ENCODE measurements at places on chromosomes 7 and 10.

- no peak for DNase-seq
Measured at GRCh38 chr10:17109046-17109445, 20.6 kb downstream of the CUBN start.

- DNase-seq: no peak
Measured at GRCh38 chr7:78968951-78969350, 484.5 kb downstream of the MAGI2 start.

GRCh38 chr7:46368871-46369270, 447.8 kb upstream of the IGFBP3 start:
- DNase-seq: no peak

DNA sequence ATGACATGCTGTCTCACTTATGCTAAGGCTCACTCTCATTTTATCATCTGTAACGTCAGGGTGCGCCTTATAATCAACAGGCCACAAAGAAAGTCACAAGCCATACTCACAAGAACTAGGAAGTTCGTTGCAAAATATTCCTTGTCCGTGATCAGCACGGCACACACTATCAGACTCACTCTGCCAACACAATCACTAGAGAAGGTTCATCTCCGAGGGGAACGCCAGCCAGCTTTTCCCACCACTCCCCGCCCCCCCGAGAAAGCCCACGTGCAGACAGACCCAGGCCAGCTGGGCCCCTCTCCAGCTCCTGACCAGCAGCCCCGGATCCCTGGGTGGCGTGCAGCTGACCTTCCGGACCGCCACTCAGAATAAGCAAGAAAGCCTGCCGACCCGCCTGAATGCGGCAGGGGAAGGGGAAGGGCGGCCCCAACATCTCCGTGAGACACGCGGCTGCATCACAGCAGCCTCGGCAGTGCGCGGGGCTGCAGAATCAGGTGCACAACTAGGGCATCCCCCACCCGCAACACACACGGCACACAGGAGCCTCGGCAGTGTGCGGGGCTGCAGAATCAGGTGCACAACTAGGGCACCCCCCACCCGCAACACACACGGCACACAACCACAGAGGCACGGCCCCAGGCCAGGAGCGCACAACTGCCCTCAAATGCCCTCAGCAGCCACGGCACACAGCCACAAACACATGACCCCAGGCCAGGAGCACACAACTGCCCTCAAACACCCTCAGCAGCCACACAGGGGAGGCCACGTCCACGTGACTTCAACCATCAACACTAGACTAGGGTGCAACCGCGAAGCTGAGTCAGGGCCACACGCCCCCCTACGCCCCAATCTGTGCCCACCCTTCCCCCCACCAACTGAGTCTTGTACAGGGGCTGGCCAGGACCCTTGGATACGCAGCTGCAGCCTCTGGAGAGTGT, 2.5 kb upstream of the GPR146 start:
- no peak for DNase-seq

GRCh38 chr10:98030093-98030821, at the start of gene CRTAC1:
CRTAC1 (minus strand) TSS chr10:98030621; CDS start chr10:98030472, 149 bp downstream.
- no peak for DNase-seq

GRCh38 chr7:44066494-44067063, 1.2 kb upstream of the PGAM2 start:
- no peak for DNase-seq

DNA sequence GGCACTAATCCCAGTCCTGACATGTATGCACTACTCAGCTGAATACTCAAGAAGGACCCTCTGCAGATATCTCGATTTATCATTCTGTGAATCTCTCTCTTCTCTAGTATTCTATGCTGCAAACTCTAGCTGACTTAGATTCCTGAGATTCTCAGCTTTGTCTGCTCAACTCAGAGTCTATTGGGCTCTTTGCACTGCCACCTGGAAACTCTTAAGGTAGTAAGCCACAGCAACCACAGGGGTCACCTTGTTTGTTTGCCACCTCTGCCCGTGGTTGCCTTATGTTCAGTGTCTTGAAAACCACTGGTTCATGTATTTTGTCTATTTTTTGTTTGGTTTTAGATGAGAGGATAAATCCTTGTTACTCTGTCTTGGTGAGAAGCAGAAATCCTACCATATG, 72.9 kb downstream of the SP8 start:
- DNase-seq: no peak

DNA sequence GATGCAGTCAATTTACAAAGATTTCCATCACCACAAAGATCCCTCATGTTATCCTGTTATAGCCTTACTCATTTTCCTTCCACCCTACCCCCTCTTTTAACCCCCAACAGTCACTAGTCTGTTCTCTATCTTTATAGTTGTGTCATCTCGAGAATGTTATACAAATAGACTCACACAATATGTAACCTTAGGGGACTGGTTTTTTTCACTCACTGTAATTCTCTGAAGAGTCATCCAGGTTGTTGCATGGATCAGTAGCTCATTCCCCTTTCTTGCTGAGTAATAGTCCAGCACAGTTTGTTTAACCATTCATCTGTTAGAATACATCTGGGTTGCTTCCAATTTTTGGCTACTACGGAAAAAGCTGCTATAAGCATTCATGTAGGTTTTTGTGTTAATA, 121.1 kb upstream of the PDE1C start:
- DNase-seq: no peak

DNA sequence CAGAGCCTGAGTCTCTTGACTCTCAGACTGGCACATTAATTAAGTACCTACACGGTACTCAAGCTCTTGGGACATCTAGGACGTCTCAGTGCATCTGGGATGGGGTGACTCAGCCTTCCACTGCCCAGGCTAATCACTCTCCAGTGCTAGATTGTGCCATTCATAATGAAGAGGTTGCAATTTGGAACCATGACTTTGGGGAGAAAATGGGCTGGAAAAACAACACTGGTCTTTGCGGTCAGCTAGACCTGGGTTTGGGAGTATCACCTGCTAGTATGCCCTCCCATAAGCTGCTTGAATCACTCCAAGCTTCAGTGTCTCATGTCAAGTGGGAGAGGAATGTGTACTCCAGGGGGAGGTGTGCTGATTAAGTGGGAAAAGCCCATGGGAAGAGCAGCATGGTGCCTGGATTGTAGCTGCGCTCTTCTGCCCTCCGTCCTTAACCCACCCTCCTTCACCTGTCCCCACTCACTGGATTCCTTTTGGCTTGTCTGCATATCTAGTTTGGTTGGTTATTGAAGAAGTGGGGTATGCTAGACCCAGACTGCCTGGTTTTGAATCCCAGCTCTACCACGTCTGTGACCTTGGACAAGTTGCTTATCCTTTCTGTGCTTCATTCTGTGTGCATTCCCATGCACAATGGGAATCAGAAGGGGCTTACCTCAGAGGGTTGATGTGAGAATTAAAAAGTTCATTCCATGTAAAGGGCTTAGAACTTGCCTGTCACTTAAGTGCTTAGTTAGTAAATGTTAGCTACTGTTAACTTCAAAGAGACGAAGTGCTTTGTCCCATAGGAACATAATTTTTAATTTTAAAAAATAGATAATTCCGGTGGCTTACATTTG, 3.8 kb downstream of the NFE2L3 start:
- no peak for DNase-seq

DNA sequence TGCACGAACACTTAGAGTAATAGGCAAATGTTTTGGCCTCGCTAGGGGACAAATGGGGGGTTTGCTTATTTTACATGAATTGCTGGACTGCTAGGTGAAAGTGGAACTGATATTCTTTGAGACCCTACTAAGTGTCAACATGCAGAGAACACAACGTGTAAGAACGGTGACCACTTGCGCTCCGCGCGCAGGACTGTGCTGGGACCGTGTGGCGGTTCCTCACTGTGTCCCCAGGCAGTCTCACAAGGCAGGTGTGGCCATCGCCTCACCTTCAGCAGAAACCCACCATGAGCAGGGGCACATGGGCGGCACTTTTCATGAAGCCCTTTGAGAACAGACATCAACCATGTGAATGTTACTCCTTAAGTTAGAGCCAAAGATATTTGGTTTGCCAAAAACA, 27.2 kb downstream of the PTPRN2 start:
- DNase-seq: no peak

GRCh38 chr7:132518102-132518838, 58.0 kb downstream of the PLXNA4 start:
- no peak for DNase-seq

DNA sequence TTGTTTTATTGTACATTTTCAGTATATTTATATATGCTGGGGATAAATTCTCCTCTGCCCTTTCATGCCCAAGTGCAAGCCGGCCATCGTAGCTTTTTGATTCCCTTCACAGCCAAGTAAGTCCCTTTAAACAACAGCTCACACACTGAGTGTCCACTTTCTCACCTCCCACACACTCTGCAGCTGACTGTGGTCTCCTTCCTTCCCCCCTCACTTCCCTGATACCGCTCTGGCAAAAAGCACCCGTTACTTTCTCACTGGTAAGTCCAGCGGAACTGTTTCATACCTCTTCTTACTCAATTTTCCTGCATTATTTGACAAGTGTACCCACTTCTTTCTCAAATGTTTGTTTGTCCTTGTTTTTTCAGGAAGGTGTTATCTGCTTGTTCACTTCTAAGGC, 35.2 kb downstream of the MGAM start:
- DNase-seq: no peak

DNA sequence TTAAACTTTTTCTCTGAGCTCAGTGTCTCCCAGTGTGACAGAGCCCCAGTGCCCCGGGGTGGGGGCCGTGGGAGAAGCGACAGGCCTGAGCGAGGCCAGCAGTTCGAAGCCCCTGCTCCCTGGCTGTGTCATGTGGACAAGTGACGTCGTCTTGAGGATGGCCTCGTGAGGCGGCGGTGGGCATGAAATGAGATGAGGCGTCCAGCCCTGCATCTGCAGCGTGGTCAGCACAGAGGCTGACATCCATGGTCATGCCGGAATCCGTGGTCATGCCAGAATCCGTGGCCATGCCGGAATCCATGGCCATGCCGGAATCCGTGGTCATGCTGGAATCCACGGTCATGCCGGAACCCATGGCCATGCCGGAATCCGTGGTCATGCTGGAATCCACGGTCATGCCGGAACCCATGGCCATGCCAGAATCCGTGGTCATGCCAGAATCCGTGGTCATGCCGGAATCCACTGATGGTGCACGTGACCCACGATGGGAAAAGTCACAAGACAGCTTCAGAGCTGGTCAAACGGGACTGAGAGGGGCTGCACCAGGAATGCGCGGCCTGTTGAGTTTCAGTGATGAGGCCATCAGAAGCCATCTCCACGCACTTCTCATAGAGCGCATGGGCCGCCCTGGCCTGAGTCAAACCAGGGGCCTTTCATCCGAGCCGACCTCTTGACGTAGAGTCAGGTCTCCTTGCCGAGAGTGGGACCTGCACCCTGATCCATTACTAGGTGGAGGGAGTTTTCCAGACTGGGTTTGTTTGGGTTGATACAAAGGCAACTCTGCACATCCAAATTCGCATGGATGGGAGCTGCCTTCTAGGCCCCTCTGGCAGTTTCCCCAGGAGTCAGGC, 342.5 kb downstream of the PTPRN2 start:
- DNase-seq: no peak

Data from stimulated activated CD8-positive, alpha-beta memory T cell treated with anti-CD3 and anti-CD28 coated beads, Interleukin-4, amount 100 ng/mL, for 1 hour (primary cell).